Heart left ventricle (tissue), 16 donors: ENCODE measurements at places on chromosomes 7 and 10. TPM values are rescaled to one million over a fixed set of nuclear protein-coding genes. Genes with fewer than 3 reads are reported as not detected.

DNA sequence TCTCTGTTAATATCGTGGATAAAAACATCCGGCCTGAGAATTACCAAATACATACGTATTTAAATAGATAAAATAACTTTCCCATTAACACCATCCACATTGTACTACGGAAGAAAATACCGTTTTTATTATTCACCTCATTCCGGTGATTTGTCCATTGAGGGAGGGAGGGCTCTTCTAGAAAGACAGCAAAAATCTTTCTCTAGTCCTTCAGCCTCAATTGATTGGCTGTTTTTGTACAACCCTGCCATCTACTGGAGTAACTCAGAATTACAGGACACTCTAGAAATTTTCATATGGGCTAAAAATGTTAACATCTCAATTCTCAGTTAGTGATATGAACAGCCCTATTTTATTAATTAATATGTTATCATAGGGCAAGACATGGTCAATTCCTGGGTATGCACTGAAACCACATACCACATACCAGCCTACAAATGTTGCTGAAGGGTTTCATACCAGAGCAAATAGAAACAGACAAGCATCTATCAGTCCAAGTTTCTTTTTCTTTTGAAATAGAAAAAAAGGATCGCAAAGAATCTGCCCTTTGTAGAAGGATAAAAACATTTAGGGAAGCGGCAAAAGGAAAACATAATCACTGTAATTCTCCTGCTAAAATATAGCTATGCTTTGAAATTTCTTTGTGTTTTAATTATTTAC is 55.8 kb upstream of the CDCA7L start:
- DNase-seq, result no peak

DNA sequence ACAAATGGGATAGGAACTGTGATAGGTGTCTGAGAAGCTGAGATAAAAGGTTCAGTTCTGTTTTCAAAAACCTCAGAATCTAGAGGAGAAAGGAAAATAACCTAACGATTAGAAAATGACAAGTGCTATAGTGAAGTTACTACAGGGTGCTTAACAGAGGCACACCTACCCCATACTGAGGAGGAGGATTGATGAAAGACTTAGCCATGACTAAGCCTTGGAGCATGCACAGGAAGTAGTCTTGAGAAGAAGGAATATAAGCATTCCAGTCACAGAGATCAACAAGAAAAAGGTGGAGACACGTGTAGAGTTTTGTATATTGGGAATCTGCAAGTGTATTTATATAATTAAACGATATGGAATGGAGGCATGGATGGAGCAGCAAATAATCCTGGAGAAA is 1225.5 kb upstream of the CELF2 start:
- no peak for DNase-seq

DNA sequence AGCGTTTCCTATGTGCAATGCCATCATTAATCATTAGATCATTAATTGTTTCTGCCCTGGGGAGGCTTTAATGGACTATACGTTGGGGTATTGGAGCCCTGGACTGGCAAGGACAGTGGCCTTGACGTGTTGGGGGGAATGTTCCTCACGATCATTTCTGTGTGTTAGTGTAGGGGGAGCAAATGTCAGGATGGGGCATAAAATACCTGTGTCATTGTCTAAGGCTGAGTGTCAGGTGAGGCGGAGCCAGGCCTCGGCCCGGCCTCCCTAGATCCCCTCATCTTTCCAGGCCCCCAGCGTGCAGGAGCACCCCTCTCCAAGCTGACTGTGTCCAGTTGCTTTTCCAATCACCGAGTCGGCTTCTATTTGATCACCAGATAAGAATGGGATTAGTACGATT is 346.4 kb upstream of the SHH start:
- DNase-seq, result no peak

DNA sequence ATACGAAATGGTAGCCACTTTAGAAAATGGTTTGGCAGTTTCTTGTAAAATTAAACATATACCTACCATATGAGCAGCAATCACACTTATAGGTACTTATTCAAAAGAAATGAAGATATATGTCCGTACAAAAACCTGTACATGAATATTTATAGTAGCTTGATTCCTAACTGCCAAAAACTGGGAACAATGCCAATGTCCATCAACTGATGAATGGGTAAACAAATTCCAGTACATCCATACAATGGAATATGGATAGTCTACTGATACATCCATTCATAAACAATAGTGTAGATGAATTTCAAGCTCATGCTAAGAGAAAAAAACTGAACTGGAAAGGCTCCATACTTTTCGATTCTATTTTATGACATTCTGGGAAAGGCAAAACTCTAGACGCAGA is 68.5 kb downstream of the AGK start:
- DNase-seq, result no peak

DNA sequence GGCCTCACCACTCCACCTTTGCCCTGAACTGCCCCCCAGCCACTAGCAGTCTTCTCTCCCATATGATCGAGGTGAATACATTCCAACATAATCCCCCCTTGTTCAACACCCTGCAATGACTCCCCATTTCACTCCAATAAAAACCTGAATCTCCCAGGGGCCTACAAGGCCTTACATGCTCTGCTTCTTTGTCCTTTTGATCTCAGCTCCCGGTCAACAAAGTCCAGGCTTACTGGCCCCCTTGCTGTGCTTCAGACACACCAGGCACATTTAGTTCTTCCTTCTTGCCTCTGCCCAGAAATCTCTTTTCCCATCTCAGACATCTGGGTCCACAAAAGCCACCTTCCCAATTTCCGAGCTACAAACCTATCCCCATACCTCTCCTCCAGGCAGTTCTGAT is 14.0 kb downstream of the MET start:
- DNase-seq, result no peak

- no peak for DNase-seq
These were observed 279.2 kb downstream of the CXCL12 start for GRCh38 chr10:44105696-44106095.

The RNF32 gene
- not detected for total RNA-seq

The PTPN20 gene
- total RNA-seq, result 13.3 TPM
